ENCODE measurements at places on chromosomes 4 and X. TPM values are rescaled to one million over a fixed set of nuclear protein-coding genes. Genes with fewer than 3 reads are reported as not detected.

Gene CXorf49
- not detected for total RNA-seq

Gene GABRQ
- 0.15 TPM for total RNA-seq

DNA sequence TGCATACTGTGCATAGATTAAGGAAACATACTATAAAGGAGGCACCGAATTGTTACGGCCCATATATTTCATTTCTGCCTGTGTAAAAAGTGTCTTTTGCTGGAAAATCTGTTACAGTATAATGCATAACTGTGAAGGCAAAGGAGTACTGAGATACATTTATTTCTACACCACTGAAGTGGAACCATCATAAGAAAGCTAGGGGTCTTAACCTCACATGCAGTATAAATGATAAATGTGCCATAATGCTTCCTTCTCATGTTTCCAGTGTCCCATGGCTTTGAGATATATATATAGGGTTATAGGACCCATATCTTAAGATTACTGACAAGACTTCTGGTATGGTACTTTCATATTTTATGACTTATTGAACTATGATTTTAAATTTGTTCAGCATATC lies 713.8 kb upstream of the PABPC4L start:
- DNase-seq: no peak

- DNase-seq: no peak
These were observed 74.0 kb downstream of the FAM53A start for GRCh38 chr4:1609901-1610790.

DNA sequence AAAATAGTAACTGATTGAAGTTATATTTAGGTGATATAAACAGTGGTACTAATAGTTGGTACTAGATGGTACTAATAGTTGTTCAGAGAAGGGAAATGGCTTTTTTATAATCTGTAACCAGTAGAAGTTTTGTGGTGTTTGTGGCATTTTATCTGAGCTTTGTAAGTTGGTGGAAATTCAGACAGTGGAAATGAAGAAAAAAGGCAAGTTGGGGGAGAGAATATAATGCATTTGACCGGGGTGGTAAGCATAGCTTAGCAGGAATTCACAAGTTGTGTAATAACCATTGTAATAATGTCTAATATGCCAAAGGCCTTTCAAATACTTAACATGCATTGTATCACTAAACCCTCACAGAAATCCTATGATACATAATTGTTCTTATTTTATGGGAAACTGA lies 36.3 kb downstream of the DTHD1 start:
- DNase-seq: no peak

DNA sequence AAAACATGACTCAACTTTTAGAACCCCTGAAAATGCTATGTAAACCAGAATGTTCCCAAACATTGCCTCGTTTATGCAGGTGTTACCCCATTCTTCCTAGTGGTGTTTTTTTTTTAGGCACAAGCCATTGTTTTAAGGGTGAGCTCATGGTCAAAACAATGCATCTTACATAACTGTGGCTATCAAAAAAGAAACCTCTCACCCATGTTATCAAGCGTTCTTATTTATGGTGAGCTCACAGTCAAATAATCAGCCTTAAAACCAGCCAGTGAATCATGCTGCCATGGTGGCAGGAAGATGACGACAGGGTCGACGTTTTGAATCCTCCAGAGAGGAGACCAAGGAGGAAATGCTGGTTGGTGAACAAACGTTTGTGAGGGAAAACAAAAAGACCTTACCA lies 195.2 kb downstream of the KDR start:
- DNase-seq: no peak

Data from lower leg skin (tissue), 4 donors.